ENCODE measurements at places on chromosomes 2 and 18.

- DNase-seq = peak; percentile 81
Measured at GRCh38 chr2:170354388-170354787, 176.4 kb downstream of the MYO3B start.

- DNase-seq = no peak
Measured at GRCh38 chr2:44230378-44230777, 44.9 kb upstream of the SLC3A1 start.

- DNase-seq = peak; percentile 10
Measured at GRCh38 chr2:140990416-140990815, 1140.4 kb downstream of the LRP1B start.

DNA sequence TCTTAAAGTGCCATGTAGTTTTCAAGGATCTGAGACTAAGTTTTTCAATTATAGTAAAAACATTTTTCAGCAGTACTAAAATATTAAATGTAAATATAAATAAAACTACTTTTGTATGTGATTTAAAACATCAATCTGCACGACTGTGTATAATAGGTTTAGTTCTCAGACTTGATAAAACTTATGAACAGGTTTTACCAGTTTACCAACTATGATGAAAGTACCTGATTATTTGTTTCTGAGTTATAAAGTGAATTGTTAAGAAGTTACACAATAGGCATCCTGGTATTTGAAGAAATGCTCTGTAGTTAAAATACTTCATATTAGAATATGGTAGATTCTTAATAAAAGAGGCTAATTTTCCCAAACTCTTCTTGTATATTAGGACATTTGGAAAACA, 14.8 kb downstream of the RELCH start:
- no peak for DNase-seq

DNA sequence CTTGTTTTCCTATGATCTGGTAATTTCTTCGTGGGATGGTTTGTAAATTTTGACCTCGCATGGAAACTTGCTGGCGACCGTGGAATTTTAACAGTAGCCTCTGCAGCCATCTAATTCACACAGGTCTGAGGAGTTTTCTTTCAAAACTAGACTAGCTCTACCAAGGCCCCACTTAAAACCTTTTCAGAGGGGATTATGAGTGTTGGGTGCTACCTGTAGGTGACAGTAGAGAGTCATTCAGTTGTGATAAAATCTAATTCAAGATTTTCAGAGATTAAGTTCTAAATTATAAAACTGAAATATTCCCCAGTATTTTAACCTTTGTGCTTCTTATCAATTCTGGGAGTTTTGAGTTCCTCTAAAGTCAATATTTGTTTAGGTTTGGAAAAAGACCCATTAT, 31.0 kb downstream of the THSD7B start:
- no peak for DNase-seq

GRCh38 chr2:229611360-229611759, 103.0 kb downstream of the DNER start:
- no peak for DNase-seq

DNA sequence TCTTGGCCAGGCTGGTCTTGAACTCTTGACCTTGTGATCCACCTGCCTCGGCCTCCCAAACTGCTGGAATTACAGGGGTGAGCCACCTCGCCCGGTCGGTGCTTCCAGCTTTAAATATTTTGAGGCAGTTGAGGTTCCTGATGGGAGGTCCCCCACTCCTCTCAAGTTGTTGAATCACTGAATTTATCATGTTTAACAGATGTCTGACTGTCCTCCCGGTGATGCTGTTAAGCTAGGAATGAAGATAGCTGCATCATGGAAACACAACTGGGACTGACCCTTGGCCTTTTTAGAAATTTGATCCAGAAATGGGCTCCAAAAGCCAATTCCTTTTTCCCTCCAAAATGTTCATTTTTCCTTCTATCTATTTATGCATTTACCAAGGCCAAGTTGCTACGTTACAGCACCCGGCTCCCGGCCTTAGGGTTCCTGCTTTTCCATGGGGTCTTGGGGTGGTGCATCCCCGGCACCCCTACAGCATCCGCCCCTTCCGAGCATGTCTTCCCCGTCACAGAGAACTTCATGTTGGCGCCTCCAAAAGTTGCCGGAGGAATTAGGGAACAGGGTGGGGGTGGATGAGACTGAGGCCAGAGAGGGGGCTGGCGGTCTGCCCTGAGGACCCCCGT, 43.9 kb downstream of the PAX8 start:
- no peak for DNase-seq

DNA sequence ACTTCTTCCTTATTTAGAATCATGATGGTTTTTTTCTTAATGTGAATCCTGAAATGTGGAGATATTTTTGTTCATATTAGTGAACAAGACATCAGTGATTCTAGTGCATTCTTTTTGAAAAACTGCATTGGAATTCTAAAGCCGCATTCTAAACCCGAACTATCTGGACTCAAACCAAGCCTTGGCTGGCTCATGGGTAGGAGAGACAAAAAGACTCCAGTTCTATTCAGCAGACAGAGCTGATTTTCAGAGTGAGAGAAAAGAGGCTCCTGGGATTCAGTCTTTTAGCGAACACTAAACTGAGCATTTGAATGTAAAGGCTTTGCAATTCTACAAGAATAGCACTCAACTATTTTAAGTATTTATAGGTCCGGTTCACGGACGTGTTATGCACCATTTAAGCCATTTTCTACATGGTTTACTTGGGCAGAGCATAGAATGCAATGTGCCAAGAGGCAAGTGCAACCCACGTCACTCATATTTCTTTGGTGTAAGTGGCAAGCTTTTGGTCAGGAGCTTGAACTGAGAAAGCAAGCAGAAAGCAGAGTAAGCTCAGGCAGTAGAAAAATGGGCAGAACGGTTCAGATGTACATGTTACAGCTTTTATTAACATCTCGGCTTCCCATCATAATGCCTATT, 227.3 kb upstream of the RAB12 start:
- DNase-seq = no peak

DNA sequence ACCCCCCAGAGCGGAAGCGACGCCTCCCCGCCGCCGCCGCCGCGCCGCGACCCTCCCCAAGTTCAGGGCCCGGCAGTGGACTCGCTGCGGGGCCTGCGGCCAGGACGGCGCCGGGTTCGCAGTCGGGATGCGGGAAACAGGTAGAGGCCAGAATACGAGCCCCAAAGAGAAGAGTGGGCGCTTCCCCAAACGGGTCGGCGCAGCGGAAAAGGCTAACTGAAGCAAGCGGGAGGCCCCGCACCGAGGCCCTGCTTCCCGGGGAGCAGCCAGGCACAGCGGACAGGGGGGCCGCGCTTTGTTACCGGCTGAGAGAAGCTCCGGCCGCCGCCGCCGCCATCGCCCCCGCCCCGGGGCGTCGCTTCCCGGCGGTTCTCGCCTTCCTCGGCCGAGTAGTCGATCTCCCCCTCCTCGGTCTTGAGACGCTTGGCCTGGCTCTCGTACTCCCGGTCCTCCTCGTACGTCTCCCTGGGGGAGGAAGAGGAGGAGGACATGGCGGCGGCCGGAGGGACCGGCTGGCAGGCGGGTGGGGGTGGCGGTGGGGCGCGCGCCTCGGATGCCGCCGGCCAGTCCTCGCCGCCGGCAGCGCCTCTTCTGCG, 494 bp downstream of the HNRNPLL start:
- DNase-seq = no peak

DNA sequence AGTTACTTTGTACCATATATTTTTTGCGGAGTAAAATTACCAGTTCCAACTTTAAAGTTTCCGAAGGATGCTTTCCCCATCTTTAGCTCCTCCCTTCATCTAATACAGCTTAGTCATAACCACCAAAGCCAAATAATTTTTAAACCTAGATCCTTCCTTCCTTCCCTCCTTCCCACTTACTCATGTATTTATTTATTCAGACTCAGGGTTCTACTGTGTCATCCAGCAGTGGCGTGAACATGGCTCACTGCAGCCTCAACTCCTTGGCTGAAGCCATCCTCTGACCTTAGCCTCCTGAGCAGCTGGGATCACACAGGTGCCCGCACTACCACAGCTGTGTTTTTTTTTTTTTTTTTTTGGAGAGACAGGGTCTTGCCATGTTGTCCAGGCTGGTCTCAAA, 4.4 kb downstream of the LPIN2 start:
- DNase-seq = no peak

- no peak for DNase-seq
Measured at GRCh38 chr2:100968146-100969145, 33.6 kb upstream of the RPL31 start.

DNA sequence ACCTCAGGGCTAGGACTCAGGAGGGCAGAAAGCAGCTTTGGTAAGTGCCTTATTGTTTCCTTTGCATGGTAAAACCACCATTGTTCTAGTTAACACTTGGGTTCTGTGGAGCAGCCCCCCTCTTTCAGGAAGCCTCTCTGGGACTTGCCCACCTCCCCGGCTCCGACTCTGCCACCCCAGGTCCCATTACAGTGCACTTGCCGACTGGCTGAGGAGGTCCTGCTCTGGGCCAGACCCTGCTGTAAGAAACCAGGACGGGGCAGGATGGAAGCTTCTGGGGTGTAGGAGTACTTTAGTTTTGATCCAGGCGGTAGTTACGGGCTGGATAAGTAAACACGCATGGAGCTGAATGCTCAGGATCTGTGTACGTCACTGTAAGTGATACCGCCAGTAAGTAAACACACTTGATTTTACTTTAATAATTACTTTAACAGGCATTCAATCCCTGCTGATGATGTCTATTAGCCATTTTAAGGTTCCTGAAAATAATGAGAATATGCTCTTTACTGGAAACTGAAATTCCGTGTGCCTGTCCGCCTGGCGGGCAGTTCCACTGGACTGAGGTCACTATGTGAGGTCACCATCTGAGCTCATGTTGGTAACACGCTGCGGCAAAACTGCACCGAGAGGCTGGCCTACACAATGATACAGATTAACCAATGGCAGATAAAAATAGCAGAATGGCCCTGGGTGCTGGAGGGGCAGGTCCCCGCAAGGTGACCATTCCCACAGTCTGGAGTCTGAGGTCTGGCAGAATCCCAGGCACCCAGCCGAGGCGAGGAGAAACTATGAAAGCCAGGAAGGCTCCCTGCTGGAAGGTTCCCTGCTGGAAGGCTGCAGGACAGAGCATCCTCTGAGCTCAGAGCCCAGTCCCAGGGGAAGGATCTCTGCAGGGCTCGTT, 25.2 kb downstream of the HS1BP3 start:
- no peak for DNase-seq

GRCh38 chr2:25955869-25956535, 26.3 kb downstream of the KIF3C start:
- DNase-seq = no peak

DNA sequence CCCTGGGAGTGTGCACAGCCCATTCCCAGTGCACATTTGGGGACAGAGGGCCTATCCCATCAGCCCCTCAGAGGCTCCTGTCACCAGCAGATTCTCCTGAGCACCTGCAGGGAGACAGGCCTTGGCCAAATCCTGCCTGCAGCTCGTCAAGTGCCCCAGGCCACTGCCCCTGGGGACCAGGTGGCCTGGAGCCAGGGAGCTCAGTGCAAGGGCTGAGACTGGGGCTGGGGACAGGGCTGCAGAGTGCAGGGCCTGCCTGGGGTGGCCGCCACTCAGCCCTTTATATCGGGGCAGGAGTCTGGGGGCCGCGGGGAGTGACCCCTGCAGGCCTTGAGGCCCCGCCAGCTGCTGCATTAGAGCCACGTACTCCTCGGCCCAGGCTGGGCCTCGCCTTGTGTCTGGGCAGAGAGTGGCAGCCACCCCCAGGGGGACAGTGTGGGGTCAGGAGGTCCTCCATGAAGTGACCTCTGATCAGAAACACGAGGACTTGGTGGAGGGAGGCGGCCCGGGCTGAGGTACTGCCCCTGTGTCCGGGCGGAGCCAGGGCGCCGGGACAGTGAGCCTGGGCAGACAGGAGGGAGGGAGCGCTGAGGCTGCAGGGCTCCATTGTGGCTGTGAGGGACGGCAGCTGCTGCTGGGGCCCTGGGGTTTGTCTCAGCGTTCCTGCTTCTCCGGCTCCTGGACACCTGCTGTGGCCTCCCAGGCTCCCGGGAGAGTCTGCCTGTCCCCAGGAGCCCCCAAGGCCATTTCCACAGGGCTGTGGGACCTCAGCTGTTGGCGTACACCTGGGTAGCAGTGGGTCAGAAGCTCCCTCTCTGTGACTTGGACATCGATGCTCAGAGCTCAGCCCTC, 24.2 kb downstream of the GPC1 start:
- DNase-seq = no peak

GRCh38 chr2:240646900-240647502, 21.7 kb downstream of the GPR35 start:
- DNase-seq = no peak

- no peak for DNase-seq
Measured at GRCh38 chr2:36855429-36855828, 110.9 kb downstream of the STRN start.
